ENCODE measurements at places on chromosomes 3 and 15. TPM values are rescaled to one million over a fixed set of nuclear protein-coding genes. Genes with fewer than 3 reads are reported as not detected.

CDHR4 gene
- not detected for total RNA-seq

DPPA2 gene
- not detected for total RNA-seq

ZNF774 gene
- total RNA-seq, result 1.5 TPM

CORO2B gene
- 4.7 TPM for total RNA-seq

IQCF5 gene
- total RNA-seq, result not detected

SH3BP5 gene
- total RNA-seq, result 7.7 TPM

All from mesangial cell (primary cell).